ENCODE measurements at places on chromosomes 5 and 9.

DNA sequence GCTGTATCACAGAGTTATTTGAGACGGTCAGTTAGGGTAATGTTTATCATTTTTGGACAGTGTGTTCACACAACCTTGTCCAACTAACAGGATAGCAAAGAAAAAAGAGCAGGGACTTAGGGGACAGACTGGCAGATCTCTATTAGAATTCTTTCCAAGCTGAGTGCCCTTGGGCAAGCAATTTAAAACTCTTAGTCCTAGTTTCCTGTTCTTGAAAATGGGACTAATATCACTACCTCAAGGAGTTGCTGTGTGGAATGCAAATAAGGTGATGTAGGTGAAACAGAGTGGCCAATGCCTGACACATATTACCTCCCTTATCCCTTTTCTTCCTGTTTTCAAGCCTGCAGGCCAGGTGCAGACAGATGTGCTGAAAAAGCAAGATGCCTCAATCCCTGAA lies 186.7 kb downstream of the PAPPA start:
- no peak for DNase-seq

- no peak for DNase-seq
Observed at GRCh38 chr5:3351581-3352442, 243.8 kb upstream of the IRX1 start.

GRCh38 chr5:72376381-72376780 lies 56.2 kb downstream of the PTCD2 start:
- DNase-seq = no peak

DNA sequence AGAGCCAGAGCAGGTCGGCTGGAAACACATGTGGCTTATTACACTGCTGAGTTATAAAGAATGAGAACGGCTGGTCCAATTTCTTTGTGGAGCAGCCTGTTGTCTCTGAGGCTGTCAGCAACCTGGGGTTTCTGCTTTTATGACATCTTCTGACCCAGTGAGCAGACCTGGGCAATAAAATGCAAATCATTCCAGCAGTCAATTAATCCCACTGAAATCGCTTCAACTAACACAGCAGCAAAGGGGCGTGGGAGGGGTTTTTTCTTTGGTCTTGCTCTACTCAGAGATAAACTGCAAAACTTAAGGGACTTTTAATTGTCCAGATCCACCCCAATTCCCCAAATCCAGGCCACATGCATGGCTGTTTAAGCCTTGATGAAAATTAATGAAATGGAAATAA lies 215.7 kb downstream of the SLIT3 start:
- DNase-seq = no peak
